ENCODE measurements at places on chromosomes 6 and 20.

- DNase-seq: no peak
Observed at GRCh38 chr6:112997421-112998085, 650.4 kb downstream of the RFPL4B start.

GRCh38 chr20:11431621-11432020 is 486.1 kb upstream of the BTBD3 start:
- DNase-seq: no peak

- no peak for DNase-seq
Observed at GRCh38 chr6:142055219-142055618, 77.5 kb upstream of the GJE1 start.

DNA sequence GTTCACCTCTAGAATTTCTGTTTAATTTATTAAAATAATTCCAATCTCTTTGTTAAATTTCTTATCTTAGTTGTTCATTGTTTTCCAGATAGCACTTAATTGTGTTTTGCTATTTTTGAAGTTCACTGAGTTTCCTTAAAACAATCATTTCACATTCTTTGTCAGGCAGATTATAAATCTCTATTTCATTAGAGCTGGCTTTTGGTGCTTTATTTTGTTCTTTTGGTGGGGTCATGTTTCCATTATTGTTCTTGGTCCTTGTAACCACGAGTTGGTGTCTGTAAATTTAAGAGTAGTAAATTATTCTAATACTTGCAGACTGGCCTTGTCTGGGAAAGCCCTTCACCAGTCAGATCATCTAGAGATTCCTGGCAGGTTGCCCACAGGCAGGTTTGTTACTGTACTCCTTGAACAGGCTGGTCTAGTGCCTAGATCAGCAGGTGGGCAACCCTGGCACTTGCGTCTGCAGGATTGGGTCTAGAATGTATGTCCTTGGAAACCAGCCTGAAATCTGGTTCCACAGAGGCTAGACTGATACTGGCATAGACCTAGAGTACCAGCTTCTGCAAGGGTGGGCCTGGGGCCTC is 110.4 kb downstream of the ADGB start:
- no peak for DNase-seq

- no peak for DNase-seq
Observed at GRCh38 chr20:13286052-13286451, 65.0 kb downstream of the ISM1 start.

GRCh38 chr20:51169813-51170212 is 146.9 kb upstream of the KCNG1 start:
- DNase-seq: no peak

- no peak for DNase-seq
Observed at GRCh38 chr6:15586503-15586902, 76.3 kb downstream of the DTNBP1 start.

GRCh38 chr6:105001906-105002305 is 45.0 kb downstream of the LIN28B start:
- no peak for DNase-seq

GRCh38 chr6:47654255-47654654 is 44.1 kb upstream of the ADGRF4 start:
- DNase-seq: no peak

DNA sequence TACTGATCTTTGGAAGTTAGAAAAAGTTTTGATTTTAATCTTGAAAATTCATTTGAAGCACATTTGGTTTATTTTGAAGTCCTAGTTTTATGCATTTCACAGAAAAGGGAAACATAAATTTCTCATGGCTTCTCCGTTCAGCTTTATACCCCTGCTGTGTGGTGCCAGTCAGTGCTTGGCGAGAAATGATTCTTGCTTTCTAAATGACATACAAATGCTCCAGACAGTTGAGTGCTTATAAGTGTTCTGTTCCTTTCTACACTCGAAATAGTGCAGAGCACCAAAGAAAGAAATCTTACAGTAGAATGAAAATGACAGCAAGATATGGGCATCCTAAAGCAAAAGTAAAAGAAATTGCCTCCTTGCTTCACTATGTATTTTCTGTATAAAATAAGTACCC is 9.0 kb upstream of the ZNF292 start:
- no peak for DNase-seq

GRCh38 chr20:42979720-42980119 is 210.0 kb downstream of the PTPRT start:
- DNase-seq: no peak

- no peak for DNase-seq
Observed at GRCh38 chr20:5442101-5442500, 125.3 kb upstream of the PROKR2 start.

GRCh38 chr6:41593406-41593805 is 44.9 kb upstream of the MDFI start:
- DNase-seq: no peak

GRCh38 chr6:32553037-32553742 is 23.1 kb upstream of the HLA-DRB5 start:
- DNase-seq: no peak

DNA sequence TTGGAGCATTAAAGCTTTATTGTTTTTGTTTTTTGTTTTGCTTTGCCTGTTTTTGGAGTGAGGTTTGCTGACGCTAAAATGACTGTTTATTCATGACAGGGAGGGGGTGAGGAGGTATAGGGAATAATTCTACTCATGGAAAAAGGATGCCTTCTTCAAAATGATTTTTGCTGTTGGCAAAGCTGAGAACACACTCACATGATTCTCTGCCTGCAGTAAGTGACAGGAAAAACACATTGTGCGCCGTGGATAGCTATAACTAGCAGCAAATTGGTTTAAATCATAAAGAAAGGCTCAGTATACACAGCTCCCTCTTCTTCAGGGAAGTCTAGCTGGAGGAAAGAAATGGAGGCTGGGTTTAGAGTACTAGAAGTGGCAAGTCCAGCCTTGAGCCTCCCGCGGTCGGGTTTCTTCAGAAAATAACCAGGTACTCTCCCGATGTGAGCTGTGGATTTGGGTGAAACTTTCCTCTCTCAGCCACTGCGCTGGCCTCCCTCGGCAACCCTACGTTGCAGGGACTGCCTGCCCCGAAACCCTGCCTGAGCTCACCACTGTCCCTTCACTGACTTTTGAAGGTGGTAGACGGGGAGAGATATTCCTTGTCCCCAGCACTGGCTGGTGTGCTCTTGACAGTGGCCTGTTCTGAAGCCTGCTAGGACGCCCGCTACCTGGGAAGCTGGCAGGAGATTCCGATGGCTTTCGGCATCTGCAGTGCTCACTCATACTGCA is 278.2 kb downstream of the NRN1 start:
- DNase-seq: no peak

- DNase-seq: no peak
Observed at GRCh38 chr6:101195588-101195987, 197.9 kb upstream of the GRIK2 start.

DNA sequence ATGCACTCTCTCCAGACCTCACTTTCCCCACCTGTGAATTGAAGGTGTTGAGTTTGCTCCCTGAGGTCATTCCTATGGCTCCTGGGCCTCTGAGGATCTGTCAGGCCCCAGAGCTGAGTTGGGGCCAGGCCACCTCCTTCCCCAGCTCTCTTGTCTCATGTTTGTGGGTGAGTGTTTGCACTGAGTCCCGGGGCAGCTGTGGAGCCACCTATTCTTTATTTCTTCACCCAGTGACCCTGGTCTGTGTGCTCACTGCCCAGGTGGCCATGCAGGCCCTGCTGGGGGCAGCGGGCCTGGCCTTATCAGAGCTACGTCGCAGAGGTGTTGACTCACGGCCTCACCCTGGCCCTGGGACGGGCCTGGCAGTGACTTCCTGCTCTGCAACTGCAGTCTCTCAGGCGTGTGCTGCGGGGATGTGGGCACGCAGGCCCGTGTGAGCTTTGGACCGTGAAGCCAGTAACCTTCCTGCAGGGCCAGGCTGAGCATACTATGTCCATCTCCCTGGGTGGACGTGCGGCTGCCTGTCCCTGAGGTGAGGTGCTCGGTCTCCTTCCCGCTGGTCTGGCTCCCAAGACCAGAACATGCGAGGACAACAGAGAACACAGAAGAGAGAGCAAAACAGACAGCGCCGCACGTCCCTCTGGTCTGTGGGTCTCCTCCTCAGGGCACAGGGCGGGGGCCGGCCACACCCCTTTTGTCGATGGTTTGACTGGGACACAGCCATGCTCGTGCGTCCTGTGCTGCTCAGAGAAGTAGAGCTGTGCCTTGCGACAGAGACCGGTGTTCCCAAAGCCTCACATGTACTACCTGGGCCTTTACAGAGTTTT is 12.1 kb downstream of the TMEM181 start:
- no peak for DNase-seq

DNA sequence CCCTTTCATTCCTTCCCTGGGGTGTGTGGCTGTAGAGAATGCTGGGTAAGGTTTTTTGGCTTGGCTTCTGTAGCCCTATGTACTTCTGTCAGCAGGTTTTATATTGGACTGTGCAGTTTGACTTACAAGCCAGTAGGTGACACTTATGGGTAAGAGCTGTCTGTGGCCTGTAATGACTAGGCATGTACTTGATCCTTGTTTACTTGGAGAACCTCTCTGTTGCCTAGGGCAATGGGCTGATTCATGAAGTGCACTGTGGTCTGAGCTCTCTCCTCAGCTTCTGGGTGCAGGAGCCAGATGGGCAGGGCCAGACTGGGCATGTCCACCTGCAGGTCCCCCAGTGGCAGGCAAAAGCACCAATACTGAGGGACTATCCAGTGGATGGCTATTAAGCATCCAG is 544.6 kb downstream of the ADGRB3 start:
- DNase-seq: no peak

DNA sequence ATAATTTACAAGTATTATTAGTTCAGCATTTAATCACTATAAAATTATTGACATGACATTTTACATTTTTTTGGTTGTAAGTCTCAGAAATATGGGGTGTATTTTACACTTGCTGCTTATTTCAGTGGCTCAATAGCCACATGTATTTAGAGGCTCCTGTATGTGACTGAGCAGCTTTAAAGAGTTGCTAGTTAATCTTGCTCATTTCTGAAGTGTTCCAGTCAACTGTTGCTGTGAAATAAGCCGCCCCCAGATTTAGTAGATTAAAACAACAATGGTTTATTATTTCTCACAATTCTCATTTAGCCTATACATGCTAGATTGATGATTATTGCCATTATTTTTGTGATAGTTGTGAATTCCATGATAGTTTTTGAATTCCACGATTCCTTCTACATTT is 23.0 kb downstream of the CD109 start:
- no peak for DNase-seq

DNA sequence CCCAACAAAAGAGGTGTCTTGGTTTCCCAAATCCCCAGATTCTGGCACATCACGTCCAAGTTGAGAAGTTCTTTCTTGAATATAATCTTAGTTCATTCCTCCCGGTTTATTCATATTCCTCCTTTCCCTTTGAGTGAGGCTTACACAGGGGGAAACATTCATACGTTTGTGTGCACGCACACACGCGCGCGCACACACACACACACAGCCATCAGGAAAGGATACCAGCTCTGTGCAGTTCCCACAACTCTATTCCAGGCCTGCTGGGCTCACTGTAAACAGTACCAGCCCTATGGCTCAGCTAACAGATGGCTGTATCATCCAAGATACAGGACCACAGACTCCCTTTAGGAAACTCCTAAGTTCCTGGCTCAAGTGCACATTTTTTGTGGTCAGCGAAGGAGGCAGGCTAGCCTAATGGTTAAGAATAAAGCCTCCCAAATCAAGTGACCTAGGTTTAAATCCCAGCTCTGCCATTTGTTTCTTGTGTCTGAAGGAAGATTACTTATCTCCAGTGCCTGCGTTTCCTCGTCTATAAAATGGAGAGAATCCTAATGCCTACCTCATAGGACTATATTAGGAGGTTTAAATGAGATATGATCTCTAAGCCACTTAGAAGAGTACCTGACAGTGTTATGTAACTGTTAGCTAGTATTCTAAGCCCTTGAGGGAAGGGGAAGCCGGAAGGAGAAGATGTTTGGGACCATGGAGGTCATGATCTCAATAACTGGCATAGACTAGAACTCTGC is 3.7 kb upstream of the TAF8 start:
- no peak for DNase-seq

DNA sequence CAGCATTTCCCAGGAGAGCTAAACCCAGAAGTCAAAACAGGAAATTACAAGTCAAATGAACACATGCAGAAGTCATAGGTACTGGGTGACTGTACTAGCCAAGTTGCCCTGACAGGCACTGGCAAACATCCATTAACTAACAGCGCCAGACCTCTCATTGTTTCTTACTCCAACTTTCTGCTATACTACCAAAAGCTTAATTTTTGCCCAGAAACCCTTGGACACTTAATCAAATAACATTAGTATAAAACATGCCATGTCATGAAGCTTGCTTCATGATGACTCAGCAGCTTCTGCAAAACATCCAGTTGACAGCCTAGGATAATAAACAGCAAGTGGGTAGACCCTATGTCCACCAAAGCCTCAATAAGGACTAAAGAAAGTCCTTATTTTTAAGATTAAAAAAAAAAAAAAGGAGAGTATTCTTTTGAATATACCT is 3.5 kb downstream of the NUP153 start:
- no peak for DNase-seq

GRCh38 chr20:35172434-35172806 is 548 bp downstream of the PROCR start:
- DNase-seq: no peak

DNA sequence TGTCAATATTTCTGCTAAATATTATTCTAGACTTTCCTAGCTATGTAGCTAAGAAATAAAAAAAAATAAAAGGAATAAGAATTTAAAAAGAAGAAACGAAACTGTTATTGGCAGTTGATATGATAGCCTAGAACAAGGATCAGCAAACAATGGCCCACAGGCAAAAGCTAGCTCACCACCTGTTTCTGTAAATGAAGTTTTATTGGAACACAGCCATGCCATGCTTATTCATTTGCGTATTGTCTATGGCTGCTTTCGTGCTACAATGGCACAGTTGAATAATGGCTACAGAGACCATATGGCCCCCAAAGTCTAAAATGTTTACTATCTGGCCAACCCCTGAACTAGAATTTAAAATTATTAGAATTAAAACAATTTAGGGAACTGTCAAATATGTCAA is 952.6 kb upstream of the MAP3K7 start:
- no peak for DNase-seq

All from central memory CD4-positive, alpha-beta T cell (primary cell).